Amygdala (tissue), 56 donors: ENCODE measurements at places on chromosomes 4 and X.

- no peak for DNase-seq
These were observed 78.9 kb upstream of the PSAPL1 start for GRCh38 chr4:7513671-7514070.

DNA sequence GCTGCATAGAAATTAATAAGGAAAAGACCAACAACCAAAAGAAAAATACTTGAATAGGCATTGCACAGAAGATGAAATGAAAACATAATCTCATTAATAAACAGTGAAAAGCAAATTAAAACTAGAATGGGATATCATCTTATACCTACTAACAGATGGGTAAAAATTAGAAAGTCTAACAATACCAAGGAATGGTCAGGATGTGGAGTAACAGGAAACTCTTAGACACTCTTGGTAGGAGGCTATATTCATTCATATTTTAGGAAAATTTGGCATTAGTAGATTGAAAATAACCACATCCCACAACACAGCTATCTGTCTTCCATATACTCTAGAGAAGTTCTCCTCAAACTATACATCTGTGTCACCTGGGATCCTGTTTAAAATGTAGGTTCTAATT lies 36.3 kb downstream of the SEC24B start:
- DNase-seq = no peak

DNA sequence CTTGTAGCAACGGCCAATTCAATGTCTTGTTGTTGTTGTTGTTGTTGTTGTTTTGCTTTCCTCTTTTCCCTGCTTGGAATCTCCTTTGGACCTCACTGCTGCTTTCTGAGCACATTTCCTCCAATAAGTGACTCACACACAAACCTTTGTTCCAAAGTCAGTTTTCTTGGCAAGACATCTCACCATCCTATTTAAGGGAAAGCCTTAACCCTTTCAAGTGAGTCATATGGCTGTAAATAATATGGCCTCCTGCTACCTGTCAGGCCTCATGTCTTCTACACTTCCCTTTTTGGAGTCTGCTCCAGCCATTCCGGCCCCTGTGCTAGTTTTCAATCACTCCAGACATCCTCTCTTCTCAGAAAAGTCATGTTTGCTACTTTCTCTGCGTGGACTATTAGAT lies 79.5 kb upstream of the MAGEB10 start:
- DNase-seq = no peak

DNA sequence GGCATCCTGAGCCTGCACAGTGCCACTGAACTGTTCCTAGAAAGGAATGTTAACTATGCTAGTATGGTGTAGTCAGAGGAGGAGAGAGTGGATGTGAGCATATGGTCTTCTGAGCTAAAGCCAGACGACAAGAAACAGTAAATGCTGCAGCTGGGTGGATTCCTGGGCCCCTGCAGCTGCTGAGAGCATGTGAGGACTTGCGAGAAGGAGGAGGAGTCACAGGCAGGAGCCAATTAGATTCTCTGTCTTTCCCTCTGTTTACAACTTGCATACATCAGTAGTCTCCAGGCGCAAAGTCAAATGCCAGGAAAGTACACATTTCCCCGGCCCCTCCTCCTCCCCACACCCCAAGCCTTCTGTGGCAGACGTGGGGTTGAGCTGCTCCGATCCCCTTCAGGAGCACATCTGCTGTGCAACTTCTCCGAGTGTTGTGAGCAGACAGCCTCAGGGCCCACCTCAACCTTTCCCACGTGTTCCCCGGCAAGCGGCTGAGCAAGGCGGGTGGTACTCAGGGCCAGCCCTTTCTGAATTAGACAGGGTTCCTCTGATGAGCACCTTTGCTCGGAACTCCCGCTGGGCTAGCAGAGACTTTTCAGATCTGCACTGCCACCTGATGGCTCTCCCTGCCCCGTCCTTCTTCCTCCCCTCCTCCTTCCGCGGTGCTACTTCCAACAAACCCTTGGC lies 108.7 kb upstream of the ATP6AP2 start:
- peak; percentile 17 for DNase-seq

DNA sequence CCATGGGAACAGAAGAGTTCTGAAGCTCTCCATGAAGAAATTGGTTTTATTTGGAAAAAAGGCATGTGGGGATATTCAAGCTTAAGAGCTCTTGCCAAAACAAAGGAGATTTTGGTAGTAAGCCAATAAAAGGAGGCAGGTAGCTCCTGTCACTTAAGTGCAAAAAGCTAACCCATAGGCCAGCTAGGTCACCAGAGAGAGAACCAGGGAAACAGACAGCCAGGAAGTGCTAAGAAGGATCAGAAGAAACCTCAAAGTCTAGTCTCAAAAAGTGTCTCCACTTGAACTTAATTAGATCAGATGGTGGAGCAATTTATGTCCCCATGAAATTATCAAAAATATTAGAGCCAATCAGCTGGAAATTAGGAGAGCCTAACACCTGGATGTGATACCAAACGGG lies 49.2 kb downstream of the CD40LG start:
- no peak for DNase-seq

GRCh38 chr4:3476936-3477749 lies 14.0 kb downstream of the DOK7 start:
- DNase-seq = no peak

DNA sequence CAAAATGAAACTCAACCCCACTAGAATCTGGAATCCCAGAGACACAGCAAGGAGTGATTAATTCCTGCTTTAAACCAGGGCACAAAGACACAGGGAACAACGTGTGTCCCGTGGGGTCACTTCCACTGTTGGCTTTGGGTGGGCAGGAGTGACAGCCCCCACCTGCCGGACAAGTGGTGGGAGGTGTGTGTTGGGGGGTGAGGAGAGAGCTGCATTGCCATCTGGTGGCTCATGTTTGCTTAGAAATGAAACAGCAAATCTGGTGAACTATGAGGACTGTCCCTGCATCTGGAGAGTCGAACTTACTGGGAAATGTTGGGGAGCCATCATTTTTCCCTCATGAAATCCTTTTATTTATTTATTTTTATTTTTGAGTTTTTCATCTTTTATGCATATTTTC lies 75.9 kb upstream of the AFAP1 start:
- DNase-seq = no peak

DNA sequence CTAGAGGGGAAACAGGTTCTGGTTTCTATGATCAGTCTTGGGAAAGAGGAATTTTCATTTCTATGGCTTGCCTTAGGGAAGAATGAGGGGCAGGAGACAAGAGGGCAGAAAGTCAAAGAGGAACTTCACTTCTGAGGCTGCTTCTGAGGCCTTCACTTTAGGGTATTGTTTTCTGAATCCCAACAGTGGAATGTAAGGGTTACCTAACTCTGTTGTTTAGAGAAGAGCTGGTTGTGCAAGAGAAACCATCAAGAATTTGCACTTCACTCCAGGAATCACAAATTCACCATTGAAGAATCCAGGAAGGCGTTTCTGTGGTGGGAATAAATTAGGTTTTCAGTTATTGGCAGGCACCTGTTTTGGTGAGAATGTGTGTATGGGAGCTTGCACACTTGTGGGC lies 126.7 kb upstream of the AMOT start:
- no peak for DNase-seq

GRCh38 chr4:111960241-111960667 lies 185.0 kb upstream of the FAM241A start:
- no peak for DNase-seq

- no peak for DNase-seq
These were observed 977 bp upstream of the RBBP7 start for GRCh38 chrX:16870862-16871815.

DNA sequence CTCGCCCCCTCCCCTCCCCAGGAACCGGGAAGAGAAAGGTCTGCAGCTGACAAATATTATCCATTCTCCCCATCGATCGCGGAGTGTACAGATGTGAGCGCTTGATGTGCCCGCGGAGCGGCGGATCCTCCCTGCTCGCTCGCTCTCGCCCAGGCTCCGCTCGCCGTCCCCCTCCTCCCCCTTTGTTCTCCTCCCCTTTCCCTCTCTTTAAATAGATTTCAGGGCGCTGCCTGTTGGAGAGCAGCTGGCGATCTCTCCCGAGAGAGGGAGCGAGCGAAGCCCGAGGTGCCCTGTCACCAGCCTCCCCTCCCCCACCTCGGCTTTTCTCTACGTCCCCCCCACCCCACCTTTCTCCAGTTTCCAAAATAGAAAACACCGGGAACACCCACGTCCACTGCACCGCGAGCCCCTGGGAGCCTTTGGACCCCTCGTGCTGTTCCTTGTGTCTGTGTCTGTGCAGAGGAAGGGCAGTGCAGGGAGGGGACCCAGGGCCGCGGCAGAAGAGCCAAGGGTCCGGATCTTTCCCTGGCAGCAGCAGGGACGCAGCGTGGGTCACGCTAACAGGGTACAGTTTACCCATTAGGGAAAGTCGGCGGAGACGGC lies 56.6 kb upstream of the BCOR start:
- DNase-seq = no peak

GRCh38 chrX:12425496-12425895 lies 287.2 kb downstream of the FRMPD4 start:
- DNase-seq = no peak

DNA sequence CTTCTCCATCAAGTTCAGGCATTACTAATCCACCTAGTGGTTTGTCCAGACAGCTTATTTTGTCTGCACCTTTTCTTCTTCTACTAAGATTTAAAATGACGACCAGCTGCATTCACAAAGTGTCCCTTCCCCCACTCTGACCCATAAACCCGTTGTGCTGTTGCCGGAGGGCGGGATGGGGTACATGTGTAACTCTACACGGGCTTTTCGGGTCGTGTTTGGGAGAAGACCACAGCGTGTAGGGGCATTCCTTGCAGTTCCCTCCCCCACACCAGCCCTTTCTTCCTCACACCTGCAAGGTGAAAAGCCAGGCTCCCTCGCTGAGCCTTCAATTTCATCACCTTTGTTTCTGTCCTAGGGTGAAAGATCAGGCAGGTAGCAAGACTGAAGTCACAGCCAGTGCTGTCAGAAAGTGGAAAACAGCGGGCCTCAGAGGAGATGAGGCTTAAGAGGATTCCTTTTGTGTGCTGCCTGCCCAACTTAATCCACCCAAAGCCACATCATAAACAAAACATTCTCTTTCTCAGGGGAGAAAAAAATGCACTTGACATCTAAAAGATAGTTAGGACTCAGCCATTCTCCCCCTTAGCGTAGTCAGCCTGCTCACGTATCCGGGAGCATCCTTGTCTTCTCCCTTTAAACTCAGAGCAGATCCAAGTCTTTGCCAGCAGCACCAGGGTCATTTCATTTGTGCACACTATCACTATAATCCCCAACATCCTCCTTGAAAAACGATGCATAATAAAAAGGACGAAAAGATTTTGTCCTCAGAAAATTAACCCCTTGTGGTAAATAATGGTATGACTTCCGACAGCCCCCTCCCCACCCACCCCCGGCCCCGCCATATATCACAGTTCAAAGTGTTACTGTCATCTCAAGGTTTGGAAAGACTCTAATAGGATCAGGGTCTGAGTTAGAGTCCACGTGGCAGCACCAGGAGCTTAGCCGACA lies 599.0 kb downstream of the RAB28 start:
- no peak for DNase-seq

DNA sequence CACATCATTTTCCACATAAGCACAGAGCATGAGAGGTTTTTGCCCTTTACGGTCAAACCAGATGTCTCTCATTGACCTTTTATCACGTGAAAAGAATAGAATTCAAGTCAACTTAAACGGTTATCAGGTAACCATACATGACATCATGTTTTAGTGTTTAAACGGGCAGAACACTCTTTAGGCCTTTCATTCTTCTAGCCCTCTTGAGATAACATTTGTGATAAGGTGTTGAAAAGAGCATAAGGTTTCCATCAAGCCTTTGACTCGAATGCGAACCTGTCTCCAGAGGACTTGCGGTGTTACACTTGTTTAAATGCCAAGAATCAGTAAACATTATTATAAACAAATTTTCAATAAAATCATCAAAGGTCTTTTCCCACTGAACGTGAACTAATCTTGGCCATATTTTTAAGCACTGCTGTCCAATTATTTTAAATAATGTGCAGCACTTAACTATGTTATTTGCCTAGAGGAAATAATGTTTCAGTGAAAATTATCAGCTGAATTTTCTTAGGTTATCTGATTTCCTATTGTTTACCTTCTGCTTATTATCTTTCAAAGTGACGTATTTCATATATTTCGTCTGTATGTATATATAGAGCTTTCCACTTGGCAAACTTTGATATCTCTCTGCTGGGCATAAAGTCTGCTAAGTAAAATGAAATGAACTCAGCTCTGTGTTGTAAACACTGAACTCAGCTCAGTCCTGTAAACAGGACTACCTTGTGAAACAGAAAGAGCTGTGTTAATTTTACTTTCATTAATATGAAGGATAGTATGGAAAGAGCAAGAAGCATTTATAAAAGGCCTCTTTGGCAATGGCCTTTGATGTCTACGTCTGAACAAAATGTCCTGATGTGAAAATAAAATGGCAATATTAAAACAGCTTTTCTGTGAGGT lies 33.3 kb downstream of the TENM3 start:
- DNase-seq = no peak

DNA sequence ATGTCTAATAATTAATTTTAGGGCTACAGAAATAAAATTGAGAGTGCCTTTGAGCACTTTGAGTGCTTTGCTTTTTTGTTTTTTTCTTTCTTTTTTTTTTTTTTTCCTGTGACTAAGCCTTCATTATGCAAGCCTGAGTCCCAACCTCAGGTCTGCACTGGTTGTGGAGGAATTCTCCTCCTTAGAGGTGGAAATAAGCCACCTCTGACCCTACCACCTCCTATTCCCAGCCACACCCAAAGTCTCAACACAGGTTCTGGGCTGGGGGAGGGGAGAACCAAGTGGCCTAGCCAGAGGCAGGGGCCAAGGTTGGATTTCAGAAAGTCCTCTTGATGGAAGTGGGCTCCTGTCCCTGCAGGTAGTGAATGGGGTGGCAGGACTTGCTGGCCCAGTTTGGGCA lies 180.2 kb downstream of the ARAP2 start:
- DNase-seq = no peak

- no peak for DNase-seq
These were observed 32.8 kb downstream of the CLDN2 start for GRCh38 chrX:106952988-106953387.

- no peak for DNase-seq
These were observed 26.4 kb downstream of the NOP14 start for GRCh38 chr4:2936773-2937145.

DNA sequence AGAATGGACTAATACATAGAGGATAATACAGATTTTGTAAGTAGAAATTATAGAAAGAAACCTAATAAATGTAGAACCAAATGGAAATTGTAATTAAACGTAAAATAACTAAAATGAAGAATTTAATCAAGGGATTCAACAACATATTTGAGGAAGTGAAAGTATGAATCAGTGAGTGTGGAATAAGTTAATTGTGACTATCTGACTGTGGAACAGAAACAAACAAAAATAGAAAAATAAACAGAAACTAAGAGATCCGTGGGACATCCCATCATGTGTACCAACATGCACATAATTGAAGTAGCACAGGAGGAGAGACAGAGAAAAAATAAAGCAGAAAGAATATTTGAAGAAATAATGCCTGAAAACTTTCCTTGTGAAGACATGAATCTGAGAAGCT lies 208.6 kb upstream of the TACR3 start:
- no peak for DNase-seq

- DNase-seq = no peak
These were observed 768 bp upstream of the CDKL5 start for GRCh38 chrX:18424482-18425198.

- no peak for DNase-seq
These were observed 477.1 kb downstream of the FAT4 start for GRCh38 chr4:125791896-125792295.

GRCh38 chr4:127822430-127822829 lies 40.3 kb downstream of the HSPA4L start:
- no peak for DNase-seq
